GM20000 (cell line): ENCODE measurements at places on chromosomes 3 and 15.

- DNase-seq = peak; percentile 78
Measured at GRCh38 chr3:9224490-9224889, 25.0 kb downstream of the SRGAP3 start.

GRCh38 chr3:15875016-15875689, 77.4 kb upstream of the ANKRD28 start:
- DNase-seq = no peak

DNA sequence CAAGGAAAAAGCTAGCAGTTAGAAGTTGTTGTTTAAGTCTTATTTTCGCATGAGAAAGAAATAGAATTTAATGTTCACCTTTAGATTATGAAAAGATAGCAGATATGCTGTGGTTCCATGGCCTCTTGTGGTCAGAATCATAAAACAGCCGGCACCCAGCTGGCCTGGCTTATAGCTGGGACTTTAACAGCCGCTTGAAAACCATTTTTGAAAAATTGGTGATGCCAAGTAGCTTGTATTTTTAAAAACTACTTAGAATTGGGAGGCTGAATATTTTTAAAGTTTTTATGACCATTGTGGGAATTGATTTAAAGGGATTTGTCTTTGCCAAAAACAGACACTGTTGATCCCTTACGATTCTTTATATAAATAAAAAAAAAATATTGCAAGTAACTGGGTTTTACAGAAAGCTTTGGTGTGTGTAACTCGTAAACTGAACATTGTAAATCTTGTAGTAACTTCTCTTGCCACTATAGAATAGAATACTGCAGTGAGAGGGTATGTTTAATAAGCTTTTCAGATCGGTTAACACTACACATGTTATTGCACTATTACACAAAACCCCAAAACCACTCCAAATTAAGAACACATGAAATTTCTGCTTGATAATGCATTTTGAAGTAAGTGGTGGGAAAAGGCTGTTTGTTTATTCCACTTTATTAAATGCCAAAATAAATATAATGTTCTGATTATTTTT, 6.6 kb downstream of the ARRDC4 start:
- DNase-seq = no peak

- DNase-seq = no peak
Measured at GRCh38 chr15:33852570-33852969, 115.7 kb upstream of the CHRM5 start.

- no peak for DNase-seq
Measured at GRCh38 chr3:3860235-3860634, 61.0 kb downstream of the LRRN1 start.

GRCh38 chr3:150494411-150494977, 51.8 kb downstream of the SERP1 start:
- no peak for DNase-seq

- no peak for DNase-seq
Measured at GRCh38 chr3:14410503-14411165, 8.2 kb downstream of the SLC6A6 start.

DNA sequence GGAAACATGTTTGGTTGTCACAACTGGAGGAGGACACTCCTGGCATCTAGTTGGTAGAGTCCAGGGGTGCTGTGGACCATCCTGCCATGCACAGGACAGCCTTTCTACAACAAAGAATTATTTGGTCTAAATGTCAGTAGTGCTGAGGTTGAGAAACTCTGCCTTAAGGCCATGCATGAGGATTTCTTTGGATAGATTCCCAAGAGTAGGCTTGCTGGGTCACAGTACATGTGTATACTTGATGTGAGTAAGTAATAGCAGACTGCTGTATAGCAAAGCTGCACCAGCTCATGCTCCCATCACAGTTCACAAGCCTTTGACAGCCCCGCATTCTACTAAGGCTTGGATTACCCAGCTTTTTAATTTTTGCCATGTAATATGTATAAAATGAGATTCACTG, 151.3 kb downstream of the MFSD1 start:
- no peak for DNase-seq

- no peak for DNase-seq
Measured at GRCh38 chr15:80942266-80942665, 47.4 kb downstream of the MESD start.

GRCh38 chr15:99632521-99632920, 66.7 kb downstream of the MEF2A start:
- no peak for DNase-seq

DNA sequence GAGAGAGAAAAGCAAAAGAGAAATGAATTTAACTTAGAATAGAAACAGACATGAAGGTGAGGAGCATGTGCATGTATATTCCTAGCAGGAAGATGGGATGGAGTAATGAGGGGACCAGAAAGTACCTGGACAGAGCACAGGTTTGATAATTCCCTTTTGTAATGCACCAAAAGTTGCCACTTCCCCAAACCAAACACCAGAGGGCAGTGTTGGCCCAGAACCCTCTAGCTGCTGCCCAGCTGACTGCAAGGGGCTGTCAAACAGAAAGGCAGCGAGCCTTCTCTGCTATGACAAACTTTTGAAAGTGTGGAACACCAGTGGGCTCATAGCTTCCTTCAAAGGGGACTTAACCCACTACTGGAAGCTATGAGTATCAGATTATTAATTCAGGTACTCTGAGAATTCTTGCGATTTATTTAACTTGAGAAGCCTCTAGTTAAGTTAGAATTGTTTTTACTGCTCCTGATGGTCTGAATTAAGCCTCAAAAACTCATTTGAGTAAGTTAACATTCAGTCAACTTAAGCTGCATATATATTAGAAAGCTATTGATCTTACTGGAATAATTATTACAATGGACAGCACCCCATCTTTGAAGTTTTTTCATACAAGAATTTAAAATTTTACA, 234.9 kb downstream of the NEK10 start:
- peak; percentile 66 for DNase-seq

- no peak for DNase-seq
Measured at GRCh38 chr3:175869404-175869803, 1010.3 kb downstream of the NAALADL2 start.

DNA sequence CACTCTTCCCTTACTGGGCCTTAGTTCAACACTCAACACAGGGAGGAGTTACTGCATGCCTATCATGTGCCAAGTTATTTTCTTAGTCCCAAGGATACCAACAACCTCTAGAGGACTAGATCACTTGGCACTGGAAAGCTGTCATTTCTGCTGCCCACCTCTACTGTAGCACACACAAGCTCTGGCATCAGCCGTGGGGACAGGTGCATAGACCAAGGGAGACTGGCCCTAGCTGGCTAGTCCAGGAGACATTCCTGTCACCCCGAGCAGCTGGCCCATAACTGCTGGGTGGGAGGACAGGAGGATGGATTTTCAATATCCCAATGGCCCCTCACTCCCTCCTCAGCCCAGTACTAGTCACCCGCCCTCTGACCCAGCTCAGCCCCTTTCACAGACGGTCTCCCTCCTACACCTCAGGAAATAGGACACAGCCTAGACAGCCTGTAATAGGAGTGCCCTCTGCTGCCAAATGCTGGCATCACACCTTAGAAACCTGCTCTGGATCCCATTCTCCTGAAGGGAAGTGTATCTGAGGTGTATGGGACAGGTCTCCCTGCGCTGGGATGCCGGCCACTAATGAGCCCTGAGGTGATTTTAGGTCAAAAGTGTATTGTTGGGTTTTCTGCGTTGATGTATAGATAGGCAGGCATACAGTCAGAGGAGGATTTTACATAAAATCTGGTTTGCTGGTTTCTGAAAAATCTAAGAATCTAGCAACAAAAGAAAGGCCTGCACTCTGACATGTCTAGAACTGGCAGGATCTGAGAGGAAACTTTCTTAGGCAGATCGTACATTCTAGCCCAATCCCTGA, 3.4 kb upstream of the DZIP1L start:
- DNase-seq = peak; percentile 79

- no peak for DNase-seq
Measured at GRCh38 chr3:73707772-73708171, 83.0 kb upstream of the PDZRN3 start.

- no peak for DNase-seq
Measured at GRCh38 chr3:11956781-11957180, 47.4 kb upstream of the SYN2 start.

DNA sequence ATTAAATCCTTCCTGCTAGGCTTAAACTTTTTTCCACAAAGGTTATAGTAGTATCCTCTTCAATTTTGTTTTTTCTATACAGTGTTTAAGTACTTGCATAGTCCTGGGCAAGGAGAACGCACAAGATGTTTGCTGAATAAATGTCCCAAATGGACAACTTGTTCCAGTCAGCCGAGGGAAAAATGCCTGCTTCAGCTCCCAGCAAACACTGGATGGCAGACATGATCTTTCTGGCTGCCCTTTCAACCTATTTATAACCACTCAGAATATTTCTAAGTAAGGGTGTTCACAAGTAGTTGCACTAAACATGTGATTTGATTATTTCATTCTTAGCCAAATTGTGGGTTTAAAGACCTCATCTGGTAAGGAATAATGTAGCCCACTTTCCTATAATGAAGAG, 29.8 kb downstream of the GNB4 start:
- DNase-seq = no peak

DNA sequence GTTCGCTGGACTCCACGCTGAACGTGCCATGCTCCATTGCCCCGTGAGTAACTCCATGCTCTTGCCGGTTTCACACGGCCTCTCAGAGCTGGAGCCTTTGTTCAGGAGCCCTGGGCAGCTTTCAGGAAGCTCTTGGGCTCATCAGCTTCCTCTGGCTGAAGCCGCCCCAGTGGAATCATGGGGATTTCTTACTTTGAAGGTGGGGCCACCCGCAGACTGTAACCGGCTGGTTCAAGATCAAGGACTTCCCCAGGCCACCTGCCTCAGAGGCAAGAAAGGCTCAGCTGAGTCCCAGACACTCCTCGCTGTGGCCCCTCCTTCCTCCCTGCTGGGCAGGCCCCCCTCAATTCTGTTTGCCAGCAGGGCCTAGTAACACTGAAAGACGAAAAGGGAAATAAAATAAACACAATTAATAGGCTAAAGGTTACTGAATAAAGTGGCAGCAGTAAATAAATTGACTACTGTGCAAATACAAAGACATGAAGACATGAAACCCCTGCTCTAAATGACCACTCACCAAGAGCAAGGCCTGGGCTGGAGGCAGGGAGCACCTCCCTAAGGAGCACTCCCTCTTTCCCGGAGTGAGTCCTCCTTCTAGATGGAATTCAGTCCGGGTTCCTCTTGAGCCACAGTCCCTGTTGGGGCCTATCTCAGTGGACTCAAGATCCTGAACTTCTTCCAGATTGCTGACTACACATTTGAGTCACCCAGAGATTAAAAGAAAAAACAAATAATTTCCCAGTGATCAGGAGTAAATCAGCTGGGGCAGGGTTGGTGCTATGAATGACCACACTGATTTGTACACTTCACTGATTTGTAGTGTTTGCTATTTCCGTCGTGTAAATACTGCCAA, 51.0 kb downstream of the ZDHHC19 start:
- DNase-seq = peak; percentile 88

- DNase-seq = no peak
Measured at GRCh38 chr3:31848911-31849310, 132.2 kb downstream of the OSBPL10 start.

DNA sequence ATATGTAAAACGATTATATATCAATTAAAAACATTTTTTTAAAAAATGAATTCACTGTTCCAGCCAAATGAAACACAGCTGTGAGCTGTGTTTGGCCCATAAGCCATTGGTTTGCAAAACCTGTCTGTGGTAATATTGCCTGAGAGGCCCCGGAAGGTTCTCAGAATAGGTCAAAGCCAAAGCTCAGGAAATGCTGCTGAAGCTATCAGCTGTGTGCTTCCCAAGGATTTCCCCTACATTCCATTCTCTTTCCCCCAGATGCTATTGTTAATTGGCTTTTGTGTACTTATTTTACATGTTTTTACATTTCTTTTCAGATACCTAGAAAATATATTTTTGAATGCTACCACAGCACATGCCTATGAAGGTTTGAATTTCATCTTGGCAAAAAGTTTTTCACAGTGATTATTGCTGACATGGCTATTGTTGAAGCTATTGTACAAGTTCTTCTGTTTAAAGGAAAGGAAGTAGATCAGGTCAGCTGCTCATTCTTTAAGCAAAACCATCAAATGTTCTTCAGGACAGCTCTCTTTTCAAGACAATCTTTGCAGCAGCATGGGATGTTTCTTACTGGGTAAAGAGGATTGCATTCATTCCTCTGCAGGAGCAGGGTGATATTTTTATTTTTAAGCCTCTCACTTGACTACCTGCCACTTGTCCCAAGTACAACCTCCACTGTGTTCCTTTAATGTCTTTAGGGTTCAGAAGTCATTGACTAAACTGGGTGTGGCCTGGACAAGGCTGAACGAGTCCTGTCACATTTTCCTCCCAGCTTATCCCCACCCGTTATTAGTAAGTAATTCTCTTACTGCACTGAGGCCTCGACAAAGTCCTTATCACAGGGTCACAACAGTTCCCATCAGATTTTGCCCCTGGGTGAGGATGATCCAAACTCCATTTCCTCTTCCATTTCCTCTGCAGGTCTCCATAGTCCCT, 26.3 kb upstream of the BNC1 start:
- DNase-seq = no peak

DNA sequence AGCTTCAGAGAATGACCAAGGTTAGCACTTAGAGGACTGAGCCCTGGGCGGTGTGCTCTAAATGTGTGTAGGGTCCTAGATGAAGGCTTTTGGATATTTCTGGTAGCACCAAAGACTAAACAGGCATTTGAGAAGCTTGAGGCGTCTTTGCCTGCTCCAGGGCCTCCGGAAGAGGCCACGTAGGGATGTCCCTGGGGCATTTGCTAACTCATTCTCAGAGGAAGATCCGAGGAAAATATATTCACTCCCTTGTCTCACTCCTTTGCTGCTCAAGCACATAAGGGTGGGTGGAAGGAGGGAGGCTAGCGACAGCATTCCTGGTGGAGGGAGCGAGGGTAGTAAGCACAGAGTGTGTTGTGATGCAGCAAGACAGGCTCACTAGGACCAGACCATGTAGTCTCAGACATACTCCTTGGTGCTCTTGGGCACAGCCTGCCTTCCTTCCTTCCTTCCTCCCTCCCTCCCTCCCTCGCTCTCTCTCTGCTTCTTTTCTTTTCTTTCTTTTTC, 38.5 kb upstream of the XCR1 start:
- DNase-seq = no peak

DNA sequence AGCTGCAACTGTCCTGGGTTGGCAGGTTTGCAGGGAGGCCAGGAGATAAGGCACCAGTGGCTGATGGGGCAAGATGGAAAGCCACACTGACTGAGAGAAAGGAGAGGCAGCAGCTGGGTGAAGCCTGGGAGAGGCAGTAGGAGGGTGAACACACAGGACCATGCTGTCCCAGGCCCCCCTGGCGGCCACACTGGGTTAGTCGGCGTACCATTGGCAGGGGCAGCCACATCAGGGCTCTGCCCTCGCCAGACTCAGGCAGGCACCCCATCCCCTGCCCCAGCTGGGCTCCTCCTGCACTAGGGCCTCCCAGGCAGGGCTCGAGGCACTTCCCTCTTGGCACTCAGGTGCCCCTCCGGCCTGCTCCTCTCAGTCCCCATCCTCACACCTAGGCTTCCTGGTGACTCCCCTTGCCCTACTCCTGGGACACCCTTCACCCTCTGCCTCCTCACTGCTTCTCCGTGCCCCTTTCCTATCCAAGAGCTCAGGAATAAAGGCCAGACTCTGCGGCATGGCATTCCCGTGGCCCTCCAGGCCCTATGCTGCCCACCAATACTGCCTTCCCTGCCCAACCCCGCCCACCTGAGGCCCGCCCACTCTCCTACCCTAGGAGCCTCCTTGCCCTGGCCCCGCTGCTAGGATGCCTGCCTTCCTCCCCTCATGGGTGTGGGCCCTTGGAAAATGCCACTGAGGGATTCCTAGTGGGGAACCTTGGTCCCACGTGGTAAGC, 28.7 kb upstream of the DUSP7 start:
- DNase-seq = no peak

GRCh38 chr3:40739971-40740370, 215.2 kb downstream of the ZNF621 start:
- no peak for DNase-seq

- no peak for DNase-seq
Measured at GRCh38 chr15:78417754-78418630, 20.0 kb upstream of the IREB2 start.

- DNase-seq = peak; percentile 34
Measured at GRCh38 chr3:197428117-197428801, 127.5 kb downstream of the BDH1 start.
